ENCODE measurements at places on chromosomes 1 and 21.

DNA sequence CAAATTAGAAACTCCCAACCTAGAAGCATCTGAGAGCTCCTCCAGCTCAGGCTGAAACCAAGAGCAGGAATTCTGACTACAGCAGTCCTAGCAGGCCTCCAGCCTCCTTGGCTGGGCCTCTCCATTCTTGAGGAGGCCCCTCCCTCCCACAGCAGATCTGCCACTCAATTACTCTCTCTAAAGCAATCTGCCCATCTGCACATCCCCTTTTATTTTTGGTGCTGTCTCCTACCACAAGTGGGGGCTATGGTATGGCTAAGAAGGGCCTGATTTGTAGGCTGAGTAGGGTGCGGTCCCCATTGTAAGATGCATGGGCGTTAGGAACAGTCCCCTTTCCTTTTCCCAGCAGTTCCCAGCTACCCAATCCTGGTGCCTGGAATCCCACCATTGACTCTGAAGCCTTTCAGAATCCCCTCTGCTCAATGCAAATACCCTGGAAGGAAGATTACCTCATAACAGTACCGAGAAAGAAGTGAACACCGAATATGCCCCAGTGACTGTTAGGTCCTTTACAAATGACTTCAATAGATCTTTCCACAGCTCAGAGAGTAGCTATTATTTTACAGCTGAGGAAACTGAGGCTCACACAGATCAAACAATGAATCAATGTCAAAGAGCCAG, 11.6 kb upstream of the TTC39A start:
- DNase-seq: no peak

DNA sequence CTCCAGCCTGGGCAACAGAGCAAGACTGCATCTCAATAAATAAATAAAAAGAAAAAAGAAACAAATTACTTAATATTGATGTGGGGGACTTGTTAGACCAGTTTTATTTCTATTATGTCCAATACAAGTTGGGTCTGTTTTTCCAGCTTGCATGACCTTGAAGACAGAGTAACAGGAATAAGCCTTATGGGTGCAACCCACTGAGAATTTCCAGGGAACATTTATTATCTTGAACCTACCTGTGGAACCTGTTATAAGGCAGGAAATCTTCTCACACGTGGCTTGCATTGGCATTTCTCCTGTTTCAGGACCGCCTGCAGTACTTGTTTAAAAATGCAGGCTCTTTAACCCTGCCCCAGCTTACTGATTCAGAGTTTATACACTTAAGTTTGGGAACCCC, 64.0 kb downstream of the ZBTB17 start:
- no peak for DNase-seq

DNA sequence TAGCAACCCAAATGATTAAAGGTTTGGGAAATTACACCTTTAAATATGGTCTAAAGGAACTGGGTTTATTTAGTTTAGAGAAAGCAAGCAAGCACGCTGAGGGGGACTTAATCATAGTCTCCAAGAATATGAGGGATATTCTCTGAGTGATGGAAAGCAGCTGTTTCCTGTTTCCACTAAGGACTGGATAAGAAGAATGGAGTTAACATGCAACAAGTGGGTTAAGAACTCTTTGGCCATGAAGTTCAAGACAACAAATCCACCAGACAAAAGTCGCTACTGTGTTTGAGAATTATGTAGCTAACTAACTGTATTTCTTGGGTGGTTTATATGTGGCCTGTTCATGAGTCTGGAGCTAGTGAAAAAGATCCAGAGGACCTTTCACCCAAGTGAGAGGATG, 85.7 kb downstream of the TGFB2 start:
- DNase-seq: peak; percentile 76

DNA sequence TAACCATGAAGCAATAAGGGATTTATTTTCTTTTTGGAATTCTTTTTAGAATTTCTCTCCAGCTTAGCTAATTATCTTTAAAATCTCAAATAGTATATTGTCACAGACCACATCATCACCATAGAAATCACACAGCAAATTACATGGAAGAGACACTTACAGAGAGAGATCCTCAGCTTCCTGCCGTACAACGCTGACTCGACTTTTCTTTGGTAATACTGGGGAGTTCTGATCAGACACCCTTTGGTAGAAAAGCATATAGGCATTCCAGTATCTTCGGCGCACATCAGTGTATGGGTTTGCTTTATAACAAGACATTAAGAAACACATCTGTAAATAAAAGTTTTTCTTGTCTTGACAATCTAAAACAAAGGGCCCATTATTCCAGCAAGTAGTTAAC, 55.7 kb downstream of the PCSK9 start:
- DNase-seq: no peak

DNA sequence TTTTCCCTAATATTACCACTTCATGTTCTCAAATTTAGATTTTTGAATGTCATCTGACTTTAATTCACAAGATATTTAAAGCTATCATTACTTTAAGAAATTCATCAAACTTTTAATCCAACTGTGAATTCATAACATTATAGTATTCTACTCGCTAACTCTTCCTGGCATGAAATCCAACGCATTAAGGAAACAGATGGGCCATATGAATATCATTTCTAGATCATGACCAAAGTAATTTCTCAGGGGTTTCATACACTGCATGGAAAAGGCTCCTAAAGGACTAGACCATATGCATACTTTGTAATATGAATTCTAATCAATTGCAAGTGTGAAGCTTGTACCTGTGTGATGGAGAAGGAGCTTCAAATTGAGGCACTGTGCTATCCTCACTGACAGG, 72.4 kb downstream of the COP1 start:
- no peak for DNase-seq

- DNase-seq: no peak
Observed at GRCh38 chr1:58409890-58410289, 136.6 kb downstream of the OMA1 start.

DNA sequence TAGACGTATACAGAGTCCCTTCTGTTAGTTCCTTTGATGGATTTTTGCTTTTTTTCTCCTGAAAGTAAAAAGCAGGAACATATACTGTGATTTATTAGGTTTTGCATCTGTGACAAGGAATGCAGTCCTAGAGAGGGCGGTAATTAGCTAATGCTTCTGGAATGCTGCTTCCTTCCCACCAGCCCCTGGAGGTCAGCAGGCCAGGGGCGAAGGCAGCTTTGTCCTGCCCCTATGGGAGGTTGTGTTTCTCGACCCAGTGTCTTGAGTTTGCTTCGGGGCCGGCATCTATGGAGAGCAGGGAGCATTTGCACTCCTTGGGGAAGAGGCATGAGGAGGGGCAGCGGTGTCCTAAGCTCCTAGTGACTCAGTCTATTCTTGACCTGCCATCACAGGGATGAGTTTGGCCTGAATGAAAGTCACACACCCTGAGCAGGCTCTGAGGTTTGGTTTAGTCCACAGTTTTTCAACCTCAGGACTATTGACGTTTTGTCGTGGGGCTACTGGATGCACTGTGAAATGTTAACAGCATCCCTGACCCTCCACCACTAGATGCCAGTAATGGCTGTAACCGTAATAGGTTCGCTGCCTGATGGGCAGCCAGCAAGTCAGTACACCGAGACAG, 85.0 kb upstream of the KCNJ15 start:
- peak; percentile 57 for DNase-seq

DNA sequence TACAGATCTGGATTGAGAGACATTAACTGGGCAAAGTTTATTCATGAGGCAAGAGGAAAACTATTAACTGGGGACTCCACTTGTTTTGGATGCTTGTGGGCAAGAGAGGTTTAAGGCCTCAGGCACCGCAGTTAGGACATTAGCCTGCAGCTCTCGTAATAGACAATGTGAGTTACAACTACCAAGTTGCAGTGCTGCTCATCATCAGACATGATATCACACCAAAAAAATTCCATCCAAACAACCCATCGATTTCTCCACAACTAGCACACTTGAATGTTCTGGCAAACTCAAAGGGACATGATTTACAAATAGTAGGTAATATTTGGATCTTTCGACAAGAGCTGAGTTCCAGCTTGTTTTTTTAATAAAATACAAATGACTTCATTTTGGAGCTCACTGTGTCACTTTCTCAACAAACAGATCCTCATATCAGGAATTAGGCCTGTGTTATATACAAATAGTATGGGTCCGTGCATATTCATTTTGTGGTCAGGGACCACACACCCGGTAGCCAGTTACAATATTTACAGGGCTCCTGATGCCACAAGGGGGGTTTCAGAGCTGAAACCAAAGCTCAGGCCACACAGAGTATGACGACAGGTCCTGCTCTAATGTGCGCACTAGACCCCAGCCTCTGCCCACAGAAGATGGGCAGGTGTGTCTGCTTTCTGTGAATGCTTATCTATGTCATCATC, 128.0 kb downstream of the TGFBR3 start:
- no peak for DNase-seq

- peak; percentile 5 for DNase-seq
Observed at GRCh38 chr1:106921186-106921585, 135.3 kb upstream of the PRMT6 start.

- peak; percentile 38 for DNase-seq
Observed at GRCh38 chr1:232988572-232989040, 38.2 kb downstream of the NTPCR start.

- no peak for DNase-seq
Observed at GRCh38 chr1:243740255-243740999, 109.6 kb downstream of the AKT3 start.

DNA sequence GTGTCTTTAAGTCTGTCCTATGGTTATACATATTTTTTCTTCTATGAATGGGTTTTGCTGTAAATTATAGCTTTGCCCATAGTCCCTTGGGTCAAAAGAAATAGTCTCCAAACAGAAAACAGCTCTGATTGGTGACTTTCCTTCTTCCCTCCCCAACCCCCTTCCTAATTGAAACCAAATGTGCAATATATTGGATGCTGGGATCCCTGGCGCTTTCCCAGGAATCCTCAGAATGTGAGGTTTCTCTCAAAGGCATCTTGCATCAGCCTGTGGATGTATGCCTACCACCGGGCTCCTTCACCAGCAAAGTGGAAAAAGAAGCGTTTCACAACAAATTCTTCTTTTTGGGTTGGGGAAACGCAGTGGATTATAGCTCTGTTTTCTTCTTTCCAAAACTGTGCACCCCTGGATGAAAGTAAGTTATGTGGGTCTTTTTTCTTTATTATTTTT, at the start of gene DDR2:
TSS of gene DDR2 (plus strand) at position 248 of the 450 bp plus-strand sequence. CDS start 86,600 bp downstream, outside the sequence.
- DNase-seq: peak; percentile 98

- peak; percentile 38 for DNase-seq
Observed at GRCh38 chr1:53738205-53739108, 507 bp downstream of the GLIS1 start.

GRCh38 chr1:88773540-88774150, 89.6 kb downstream of the PKN2 start:
- peak; percentile 25 for DNase-seq

DNA sequence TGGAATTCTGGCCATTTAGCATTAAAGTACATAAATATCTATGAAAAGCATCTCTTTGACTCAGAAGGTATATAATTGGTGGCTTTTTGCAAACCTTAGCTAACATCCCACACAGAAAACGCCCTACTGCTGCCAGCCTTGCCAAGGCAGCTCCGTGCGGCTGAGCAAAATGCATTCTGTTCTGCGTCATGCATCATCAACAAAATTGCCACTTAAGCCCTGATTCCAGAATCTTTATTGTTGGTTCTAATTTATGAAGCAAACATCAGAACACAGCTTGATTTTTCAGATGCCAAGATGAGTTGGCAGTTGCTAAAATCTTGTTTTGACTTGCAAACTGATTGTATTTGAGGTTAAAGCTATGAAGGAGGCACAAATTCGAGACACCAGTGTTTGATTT, 314.9 kb upstream of the DEPDC1 start:
- DNase-seq: no peak

DNA sequence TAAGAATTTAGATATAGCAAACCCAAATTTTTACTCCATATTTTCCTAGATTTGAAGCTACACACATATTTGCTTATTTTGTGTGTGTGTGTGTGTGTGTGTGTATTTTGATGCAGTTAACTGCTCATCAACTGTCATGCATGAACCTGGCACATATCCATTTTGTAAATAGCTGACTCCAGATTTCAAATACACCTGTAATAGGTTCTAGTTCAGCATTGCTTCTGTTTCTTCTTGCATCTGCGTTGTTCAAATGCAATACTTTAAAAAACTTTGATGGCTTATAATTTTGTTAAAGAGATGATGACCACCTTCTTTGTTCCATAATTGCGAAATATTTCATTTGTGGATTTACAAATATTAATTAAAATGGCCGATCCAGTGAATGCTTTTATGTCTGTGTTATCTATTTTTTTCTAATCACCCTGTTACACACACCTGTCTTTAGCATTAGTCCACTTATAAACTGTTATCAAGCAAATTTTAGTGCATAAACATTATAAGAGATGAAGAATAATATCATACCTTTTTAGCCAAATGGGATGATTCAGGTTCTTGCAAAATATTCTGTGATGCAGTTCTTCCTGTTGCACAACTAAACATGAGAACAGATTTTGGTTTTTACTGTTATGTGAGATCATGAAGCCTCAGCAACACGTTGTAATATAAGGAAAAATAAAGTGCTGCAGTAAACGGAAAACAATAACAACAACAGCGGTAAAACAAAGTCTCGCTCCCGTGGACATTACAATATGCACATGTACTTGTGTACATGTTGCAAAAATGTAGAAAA, 12.7 kb upstream of the S100A11 start:
- peak; percentile 90 for DNase-seq

DNA sequence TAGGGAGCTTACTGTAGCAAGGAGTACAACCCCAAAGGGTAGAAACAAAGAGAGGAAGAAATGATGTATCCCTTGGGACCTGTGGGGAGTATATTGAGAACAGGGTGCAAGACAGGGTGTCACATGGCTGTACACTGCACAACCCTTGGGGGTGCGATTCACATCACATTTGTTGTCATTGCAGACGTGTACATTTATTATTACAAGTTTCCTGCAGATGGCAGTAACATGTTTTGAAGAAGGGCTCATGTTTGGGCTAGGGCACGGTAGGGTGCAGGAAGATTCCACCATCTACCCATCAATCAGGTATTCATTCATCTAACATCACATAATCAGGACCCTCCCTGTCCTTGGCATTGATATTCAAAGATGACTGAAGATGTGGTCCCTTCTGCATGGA, 62.5 kb downstream of the NDUFS5 start:
- DNase-seq: no peak

GRCh38 chr1:235304549-235305451, 23.2 kb downstream of the ARID4B start:
- peak; percentile 31 for DNase-seq

GRCh38 chr1:234655328-234656069, 45.5 kb upstream of the IRF2BP2 start:
- DNase-seq: no peak

DNA sequence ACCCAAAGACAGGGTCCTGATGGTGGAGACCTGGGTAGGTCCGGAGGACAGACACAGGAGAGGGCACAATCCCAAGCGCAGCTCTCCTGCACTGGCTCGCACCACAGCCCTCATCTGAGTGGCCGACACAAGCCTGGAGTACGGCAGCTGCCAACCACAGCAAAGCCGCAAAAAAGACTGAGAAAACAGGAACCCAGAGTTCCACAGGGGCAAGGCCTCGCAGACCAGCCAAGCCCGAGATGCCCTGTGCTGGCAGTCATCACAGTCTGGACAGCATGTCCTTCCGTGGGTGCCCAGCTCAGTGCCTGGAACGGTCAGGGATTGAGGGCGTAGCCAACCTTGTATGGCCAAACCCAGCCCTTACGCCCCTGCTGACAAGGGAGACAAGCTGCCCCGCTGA, 11.4 kb downstream of the ZBTB48 start:
- DNase-seq: no peak
